Putamen (tissue), 1 donor: ENCODE measurements at places on chromosomes 1 and 21.

GRCh38 chr1:93670141-93670540, 11.5 kb downstream of the BCAR3 start:
- no peak for DNase-seq

DNA sequence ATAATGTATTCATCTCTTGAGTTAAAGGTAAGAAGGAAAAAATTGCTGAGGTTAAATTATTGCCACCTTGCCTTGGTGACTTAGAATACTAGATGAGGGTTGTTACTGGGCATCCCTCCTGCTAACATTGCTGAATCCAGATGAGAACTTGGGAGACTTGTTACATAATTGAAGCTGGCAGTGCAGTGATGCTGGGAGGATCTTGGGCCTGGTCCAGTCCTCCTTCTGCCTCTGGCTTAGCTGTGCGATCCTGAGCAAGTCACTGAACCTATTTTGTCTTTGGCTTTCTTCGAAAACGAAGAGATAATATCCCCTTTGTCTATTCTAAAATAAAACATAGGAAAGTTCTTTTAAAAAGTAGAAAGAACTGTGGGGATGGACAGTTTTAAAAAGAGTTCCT, 244.9 kb upstream of the NRIP1 start:
- peak; percentile 4 for DNase-seq

DNA sequence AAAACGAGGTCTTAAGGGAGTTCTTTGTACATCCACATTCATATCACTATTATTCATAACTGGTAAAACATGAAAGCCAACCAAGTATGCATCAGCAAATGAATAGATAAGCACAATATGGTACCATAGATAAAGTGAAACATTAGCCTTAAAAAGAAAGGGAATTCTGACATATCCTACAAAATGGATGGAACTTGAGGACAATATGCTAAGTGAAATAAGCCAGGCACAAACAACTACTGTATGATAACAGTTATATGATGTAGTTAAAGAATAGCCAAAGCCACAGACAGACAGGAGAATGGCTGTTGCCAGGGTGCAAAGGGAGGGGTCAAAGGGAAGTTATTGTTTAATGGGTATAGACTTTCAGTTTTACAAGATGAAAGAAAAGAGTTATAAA, 148.9 kb downstream of the EIF4G3 start:
- DNase-seq: no peak

DNA sequence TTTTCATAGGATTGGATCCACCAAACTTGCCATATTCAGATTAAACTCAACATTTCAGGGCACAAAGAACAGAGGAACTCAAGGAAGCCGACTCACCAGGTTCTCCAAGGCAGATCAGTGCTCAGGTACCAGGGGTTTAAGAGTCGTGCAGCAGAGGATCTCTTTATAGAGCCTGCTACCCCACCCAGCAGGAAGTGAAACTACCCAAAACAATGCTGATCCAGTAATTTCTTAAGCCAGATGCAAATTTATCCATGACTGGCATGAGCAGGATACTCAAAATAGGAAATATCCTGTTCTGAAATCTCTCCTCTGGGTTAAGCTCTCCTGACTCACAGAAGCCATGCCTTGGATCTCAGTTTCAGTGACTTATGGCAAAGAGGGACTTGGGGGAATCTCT, at the start of gene SPRR2A:
TSS of gene SPRR2A (minus strand) at position 138 of the 400 bp plus-strand sequence. CDS start 777 bp downstream, outside the sequence.
- no peak for DNase-seq

GRCh38 chr1:233326811-233327650, 493 bp upstream of the MAP3K21 start:
- DNase-seq: peak; percentile 71

- DNase-seq: no peak
Observed at GRCh38 chr1:205726619-205727125, 23.3 kb downstream of the NUCKS1 start.

- DNase-seq: no peak
Observed at GRCh38 chr1:3307359-3307758, 147.1 kb upstream of the ARHGEF16 start.

DNA sequence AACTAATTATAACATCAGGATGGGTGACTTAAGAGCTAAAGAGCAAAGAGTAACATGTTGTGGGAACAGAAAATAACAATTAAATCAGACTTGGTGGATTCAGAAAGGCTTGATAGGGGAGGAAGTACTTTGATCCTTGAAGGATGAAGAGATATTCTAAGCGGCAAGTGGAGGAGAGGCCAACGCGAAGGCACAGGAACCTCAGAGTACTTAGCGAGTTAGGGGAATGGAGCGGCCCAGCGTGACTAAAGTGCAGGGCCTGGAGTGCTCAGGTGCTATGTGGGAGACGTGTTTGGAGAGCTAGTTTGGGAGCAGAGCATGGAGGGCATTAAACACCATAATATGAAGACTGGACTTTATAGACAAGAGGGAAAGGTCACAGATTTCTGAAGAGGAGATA, 64.3 kb downstream of the ADCY10 start:
- DNase-seq: no peak

- no peak for DNase-seq
Observed at GRCh38 chr21:45033791-45034555, 40.4 kb upstream of the ADARB1 start.

DNA sequence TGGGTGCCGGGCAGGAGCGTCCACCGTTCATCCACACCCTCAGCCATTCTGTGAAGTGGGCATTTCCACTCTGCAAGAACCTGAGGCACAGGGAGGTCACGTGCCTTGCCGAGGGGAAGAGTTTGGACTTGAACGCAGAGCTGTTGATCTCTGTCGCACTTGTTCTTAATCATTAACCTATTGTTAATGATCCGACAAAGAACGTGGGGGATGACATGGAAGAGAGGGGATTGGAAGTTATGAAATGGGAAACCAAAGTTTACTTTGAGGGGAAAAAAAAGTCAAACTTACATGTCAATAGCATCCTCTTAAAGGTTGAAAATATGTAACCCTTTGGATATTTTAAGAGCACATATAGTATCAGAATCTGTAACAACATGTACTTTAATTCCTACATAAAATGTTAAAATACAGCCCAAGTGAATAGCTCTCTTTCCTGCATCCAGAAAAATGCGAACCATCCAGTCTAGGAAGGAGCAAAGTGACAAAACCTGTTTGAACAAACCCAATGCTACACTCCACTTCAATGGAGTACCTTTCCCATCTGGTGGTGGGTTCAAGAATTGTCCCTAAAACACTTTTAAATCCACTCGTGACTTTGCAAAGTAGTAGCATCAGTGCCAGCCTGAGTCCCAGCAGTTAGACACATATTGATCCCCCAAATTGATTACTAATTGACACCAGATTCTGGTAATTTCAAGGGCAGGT, 75.5 kb downstream of the SETD4 start:
- no peak for DNase-seq

- DNase-seq: no peak
Observed at GRCh38 chr21:39063517-39063916, 119.7 kb downstream of the PSMG1 start.

- DNase-seq: no peak
Observed at GRCh38 chr21:36535618-36536241, 55.8 kb upstream of the CLDN14 start.
